Stimulated activated naive B cell treated with anti-CD40 and anti-IgM and Interleukin-4, amounts not matched to agents 10 μg/mL and 1 μg/mL and 100 μg/mL, for 72 hours (primary cell): ENCODE measurements at places on chromosomes 12 and 14.

DNA sequence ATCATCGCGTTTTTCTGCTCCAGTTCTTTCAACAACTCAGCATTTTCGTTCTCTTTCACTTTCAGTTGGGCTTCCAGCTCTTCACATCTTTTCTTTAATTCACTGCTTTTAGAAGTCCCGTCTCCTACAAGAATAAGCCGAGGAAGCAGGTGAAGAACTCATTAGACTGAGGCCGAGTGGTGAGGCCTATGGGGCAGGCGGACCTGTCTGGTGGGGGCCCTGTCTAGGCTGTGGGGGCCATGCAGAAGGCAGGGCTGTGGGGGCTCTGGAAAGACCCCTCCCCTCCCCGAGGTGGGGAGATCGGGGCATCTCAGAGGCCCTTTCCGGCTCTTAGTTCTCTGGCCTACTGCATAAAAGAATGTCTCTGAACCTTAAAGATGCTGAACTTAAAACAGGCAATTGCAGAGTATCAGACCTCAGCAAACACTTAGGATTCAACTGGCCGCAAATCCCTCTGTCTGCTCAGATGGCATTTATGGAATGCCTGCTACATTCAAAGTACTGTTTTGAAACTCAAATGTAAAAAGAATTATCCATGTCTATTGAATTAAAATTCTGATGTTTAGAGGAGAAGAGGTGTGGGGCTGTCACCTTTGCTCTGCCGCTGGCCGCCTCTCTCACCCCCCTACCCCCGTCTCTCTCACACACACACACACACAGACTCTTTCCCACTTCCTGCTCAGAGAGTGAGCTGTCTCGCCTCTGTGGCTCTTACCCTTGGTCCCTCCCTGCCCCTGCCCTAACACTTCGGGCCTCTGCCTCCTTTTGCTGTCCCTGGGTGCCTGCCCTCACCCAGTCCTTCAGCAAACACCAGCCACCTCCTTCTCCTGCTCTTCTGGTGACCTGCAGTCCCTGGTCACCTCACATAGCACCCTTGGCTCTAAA, 34.7 kb downstream of the CCDC92 start:
- DNase-seq = no peak

GRCh38 chr12:44286336-44286735, 450.5 kb downstream of the TMEM117 start:
- no peak for DNase-seq

- DNase-seq = no peak
These were observed 193.5 kb downstream of the SLC2A13 start for GRCh38 chr12:39912211-39912980.

DNA sequence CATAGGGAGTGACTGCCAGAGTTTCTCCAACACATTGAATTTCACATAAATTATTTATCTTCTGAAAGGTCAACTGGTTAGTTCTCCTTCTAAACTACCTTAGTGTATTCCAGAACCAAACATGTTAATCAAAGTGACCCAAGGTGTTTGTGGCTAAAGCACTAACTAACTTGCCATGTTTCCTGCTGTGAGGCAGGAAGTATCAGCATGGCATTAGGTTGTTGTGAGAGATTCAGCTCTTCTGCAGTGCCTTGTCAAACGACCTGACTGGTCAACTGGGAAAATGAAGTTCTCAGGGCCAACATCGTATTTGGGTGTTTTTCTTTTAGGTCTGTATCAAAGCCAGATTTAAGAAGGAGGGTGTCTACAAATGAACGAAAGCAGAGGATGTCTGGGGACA, 448.1 kb downstream of the APAF1 start:
- DNase-seq = no peak
